ENCODE measurements at places on chromosomes 16 and 17. TPM values are rescaled to one million over a fixed set of nuclear protein-coding genes. Genes with fewer than 3 reads are reported as not detected.

DNA sequence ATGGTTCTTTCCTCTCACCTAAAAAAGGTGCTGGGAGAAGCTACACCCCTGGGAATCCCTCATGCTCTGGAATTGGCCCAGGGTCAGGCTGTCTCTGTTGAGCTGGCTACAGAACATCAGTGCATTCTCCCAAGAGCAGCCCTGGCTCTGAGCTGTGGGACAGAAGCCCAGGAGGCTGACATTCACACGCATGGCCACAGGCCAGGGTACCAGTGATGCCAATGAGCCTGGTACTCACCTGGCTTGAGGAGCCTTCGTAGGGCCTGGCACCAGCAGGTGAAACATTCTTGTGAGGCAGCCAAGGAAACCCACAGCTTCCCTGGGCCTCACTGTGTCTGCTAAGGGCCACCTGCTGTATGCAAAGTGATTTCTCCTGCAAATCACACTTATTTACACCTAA is 121.7 kb upstream of the CCL2 start:
- H3K27ac ChIP-seq = no peak overlapping the region
- no peaks in the 10 kb centered on the region for H3K36me3 ChIP-seq
- H3K27me3 ChIP-seq = no peaks in the 10 kb centered on the region
- H3K4me3 ChIP-seq = no peak overlapping the region
- no peaks in the 10 kb centered on the region for H3K4me1 ChIP-seq

DNA sequence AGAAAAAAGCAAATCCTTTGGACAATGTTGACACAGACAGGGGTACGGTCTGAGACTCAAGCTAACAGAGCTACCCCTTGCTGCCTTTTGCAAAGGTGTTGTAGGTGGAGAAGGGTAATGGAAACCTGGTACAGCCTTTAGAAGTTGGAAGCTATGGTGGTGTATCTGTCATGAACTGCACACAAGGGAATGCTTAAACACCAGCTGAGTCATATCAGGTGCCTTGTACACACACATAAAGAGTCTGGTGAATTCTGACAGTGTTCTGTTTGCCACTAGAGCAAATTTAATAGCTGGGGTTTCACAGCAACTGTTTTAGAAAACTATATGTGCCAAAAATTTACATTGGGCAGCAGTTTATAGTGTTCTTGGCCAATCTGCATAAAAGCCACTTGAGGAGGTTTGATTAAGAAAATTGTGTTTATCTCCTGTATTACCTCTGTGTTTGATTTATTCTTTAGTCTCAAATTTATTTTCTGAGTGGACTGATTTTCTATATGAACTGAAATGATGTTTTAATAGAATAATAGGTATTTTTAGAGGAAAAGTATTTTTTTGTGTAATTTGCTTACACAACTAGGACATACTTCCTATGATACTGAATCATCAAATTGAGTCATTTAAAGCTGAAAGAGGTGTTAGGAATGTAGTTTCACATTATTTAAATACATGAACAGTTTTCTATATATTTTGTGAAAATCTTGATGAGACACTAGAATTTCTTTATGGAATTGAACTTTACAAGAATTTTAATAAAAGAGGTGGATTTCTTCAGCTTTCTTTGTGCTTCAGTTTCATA is 136.9 kb downstream of the MAP2K6 start:
- no peak for DNase-seq
- peaks cover 6% of the 10 kb centered on the region for H3K4me1 ChIP-seq
- no peak overlapping the region for H3K4me3 ChIP-seq

DNA sequence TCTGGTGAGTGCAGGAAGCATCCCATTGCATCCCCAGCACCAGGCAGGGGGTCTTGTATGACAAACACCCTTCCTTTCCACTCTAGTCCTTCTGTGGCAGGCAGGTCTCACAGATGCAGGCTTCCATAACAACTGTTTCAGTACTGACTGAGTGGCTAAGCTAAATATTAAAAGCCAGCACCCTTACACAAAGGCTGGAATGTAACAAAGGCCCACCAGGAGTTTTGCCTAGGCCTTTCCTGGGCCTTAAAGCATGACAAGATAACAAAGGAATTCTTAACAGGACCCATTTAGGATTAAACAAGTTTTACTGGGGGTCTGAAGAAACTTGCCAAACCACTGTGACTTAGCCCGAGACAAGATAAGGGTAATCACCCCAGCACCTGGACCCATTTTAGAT is 228.9 kb upstream of the RPL38 start:
- no peaks in the 10 kb centered on the region for H3K36me3 ChIP-seq
- no peak for DNase-seq
- peaks cover 5% of the 10 kb centered on the region for H3K4me1 ChIP-seq
- H3K4me3 ChIP-seq = no peak overlapping the region
- H3K27me3 ChIP-seq = no peaks in the 10 kb centered on the region

The SRSF2 gene
- total RNA-seq = 301 TPM

The OTOP2 gene
- not detected for total RNA-seq

GRCh38 chr16:56463153-56463552 is 11.8 kb downstream of the OGFOD1 start:
- H3K27ac ChIP-seq = no peak overlapping the region
- DNase-seq = no peak
- H3K4me1 ChIP-seq = no peaks in the 10 kb centered on the region
- no peaks in the 10 kb centered on the region for H3K27me3 ChIP-seq

DNA sequence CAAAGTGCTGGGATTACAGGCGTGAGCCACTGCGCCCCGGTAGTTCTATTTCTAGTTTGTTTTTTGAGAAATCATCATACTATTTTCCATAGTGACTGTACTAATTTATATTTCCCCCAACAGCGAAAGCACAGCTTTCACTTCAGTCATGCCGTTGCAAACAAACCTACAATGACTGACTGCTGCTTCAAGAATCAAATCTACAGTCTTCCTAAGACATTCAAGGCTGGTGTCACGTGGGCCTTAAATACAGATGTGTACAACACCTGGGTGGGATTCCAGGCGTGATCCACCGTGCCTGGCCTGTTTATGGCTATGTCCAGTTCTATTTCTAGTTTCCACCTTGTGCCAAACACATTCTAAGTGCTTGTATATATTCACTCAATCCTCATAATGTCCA is 72.0 kb downstream of the ABCC6 start:
- no peak overlapping the region for H3K4me3 ChIP-seq
- no peaks in the 10 kb centered on the region for H3K36me3 ChIP-seq
- H3K4me1 ChIP-seq = peaks cover 40% of the 10 kb centered on the region
- no peak for DNase-seq

The SLX1B gene
- total RNA-seq = 52.7 TPM

The NOG gene
- not detected for total RNA-seq

The SOST gene
- total RNA-seq = not detected
